ENCODE measurements at places on chromosomes 12 and 14.

DNA sequence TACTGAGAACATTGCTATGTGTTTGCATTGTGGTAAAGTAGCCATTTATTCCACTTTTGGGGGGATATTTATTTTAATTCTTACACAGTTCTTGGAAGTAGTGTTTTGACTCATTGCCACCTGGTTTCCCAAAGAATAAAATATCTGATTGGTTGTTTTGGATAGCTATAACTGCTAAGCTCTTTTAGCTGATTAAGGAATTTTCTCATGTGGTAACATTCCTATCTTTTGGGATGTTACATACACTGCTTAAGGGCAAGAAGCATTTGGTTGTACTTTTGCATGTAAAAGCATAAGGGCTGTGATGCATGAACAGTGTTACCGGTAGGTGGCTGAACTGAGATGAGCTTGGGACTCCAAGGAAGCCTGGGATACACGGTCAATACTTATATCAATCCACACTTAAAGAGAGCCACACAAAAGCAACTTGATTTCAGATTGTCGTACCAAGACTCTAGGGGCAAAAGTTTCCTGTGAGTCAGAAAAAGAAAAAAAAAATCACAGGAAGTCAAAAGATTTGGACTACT lies 71.4 kb upstream of the PRKD1 start:
- no peak for DNase-seq

DNA sequence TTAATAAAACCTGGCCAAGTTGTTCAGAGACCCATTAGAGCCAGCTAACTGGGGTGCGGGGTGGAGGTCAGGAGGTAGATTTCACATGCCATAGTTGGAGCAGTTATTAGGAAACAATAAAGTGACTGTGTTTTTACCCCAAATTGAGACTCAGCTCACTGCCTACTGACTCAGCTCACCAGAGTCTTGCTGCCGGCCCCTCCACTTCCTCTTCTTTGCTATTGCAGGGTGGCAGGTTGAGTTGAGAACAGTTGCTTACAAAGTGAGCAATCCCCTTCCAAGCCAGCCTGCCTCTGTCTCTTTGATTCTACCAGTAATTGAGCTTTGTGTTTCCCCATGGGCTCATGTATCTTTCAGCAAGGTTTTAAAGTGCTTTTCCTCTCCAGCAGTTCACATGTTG lies 12.9 kb downstream of the ST8SIA1 start:
- DNase-seq = peak; percentile 30

DNA sequence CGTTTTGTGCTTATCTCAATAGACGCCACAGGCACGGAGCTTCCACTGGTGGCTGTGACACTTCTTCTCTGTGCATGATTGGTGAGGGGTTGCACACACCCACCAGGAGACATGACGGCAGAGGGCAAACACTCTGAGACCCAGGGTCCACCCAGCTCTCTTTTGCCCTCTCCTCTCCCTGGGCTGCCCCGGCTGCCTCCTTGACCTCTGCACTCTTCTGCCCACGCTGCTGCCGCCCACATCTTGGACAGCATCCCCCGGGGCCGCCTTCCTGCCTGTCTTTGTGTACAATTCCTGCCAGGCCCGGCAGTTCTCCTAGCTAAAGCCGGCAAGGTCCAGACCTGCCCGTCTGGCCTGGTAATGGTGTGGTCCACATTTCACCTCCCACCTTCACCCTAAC lies 44.7 kb downstream of the DPF3 start:
- no peak for DNase-seq

GRCh38 chr14:35365130-35366055 lies 39.2 kb downstream of the NFKBIA start:
- DNase-seq = peak; percentile 66

GRCh38 chr14:21668377-21668776 lies 5.2 kb downstream of the OR4E1 start:
- DNase-seq = peak; percentile 9

DNA sequence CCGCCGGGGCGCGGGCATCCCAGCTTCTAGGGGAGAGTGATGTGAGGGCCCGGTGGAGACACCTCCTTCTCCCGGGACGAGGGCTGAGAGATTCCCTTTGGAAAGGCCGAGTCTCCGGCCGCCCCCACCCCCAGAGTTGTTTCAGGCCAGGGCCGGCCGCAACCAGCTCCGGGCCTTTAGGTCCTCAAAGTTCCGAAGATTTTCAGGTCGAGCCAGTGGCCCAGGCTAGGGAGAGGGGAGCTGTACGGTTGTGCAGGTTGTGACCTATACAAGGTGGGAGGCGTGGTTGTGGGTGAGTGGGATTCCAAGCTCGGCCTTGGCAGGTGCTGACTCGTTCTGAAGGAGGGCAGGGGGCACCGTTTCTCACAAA lies 18.4 kb upstream of the ANKRD33 start:
- DNase-seq = no peak

DNA sequence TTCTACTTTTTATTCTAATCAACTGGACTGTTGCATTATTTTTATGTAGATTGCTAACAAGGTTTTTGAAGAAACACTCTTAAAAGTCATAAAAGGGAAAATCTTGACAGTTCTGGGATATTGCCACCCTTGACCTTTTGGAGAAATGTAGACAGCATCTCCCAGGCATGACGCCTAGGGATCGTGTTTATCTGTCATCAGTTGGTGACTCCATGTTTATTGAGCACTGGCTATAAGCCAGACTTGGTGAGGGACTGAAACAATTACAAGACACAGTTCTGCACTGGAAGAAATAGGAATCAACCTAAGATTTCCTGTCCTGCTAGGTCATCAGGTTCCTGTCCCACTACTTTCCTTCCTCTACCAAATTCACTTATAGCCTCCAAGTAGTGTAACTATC lies 34.5 kb downstream of the HMGA2 start:
- DNase-seq = peak; percentile 46

- no peak for DNase-seq
These were observed 11.9 kb downstream of the SPRYD3 start for GRCh38 chr12:53067074-53067992.

- peak; percentile 38 for DNase-seq
These were observed 266.9 kb downstream of the KTN1 start for GRCh38 chr14:55846826-55847446.

GRCh38 chr12:88325076-88325815 lies 183.1 kb downstream of the TMTC3 start:
- peak; percentile 94 for DNase-seq

DNA sequence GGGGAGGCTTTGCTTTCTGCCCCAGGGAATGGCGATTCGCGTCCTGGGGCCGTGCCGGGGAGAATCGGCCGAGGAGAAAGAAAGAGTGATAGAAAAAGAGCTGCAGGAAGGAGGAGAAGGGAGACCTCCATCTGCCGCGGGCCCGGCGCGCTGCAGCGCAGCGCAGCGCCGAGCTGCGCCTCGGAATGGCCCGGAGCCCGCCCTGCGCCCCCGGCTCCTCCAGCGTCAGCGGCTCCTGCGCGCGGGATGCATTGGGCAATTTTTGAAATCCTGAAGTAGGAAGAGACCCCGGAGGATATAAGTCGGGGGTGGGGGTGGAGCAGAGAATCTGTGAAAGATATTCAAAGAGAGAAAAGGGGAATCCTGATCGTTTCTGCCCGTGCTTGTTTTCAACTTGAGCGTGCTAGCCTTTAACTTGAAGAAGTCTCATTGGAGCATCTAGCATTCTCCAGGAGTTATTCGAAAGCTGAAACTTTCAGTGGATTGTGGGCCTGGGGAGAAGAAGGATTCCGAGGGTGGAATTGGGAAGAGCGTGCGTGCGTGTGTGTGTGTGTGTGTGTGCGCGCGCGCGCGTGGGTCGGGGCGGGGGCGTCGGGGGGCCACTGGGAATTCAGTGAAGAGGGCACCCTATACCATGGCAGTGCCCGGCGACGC lies 441 bp downstream of the PDE3A start:
- DNase-seq = peak; percentile 36

- DNase-seq = no peak
These were observed 3.3 kb upstream of the TBC1D30 start for GRCh38 chr12:64821116-64821630.

DNA sequence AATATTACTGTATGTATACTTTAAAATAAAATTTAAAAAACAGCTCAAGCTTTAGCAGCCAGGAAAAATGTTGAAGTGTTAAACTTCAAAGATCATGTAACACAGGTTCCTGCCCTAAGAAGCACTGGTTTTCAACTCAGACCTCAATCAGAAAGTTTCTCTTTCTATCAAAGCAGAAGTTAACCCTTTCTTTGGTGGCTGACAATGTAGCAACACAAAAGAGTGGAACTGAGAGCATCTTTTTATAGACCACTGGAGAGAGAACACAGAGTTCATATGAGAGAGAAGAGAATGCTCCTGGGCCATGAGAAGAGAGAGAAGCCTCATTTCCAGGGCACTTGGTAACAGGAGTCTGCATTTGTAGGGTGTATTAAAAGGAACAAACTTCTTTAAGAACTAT lies 42.2 kb upstream of the KTN1 start:
- no peak for DNase-seq

- DNase-seq = peak; percentile 49
These were observed 198.3 kb upstream of the CPNE8 start for GRCh38 chr12:39103552-39104165.

DNA sequence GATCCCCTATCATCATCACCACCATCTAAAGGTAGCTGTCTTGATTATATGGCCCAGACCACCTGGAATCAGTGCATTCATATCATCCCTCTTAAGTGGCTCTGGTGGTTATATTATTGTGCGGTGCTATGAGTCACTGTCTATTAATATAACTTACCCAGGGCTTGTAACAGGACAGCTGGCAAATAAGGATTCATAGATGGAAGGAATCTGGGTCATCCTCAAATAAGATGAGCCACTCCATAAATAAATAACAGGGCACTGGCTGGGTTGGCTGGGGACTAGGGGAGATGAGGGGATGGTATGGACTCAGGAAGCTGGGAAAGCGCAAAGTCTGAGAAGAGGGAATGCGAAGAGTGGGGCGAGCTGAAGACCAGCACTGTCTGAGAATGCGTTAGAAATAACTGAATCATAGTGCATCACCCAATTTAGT lies 216.1 kb downstream of the NUAK1 start:
- DNase-seq = peak; percentile 87

- DNase-seq = no peak
These were observed at the start of gene RNASE7 for GRCh38 chr14:21041676-21042433. TSS of gene RNASE7 (plus strand) at chr14:21042362. CDS start at chr14:21042993, 631 bp downstream.

DNA sequence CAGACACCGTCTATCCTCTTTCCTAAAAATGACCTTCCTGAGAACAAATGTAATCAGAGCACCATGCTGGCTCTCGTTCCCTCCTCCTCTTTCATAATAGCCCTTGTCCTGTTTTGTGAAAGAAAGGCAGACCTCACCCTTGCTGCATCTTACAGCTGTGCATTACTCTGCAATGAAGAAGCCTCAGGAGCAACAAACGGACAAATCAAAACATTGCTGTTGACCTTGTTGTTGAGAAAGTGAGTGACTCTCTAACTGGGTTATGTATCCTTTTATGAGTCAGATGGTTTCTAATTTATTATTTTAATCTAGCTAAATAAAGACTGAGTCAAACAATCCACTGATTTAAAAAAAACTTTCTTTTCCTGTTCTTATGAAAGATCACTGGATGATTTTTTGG lies 180.9 kb downstream of the RPS29 start:
- no peak for DNase-seq

DNA sequence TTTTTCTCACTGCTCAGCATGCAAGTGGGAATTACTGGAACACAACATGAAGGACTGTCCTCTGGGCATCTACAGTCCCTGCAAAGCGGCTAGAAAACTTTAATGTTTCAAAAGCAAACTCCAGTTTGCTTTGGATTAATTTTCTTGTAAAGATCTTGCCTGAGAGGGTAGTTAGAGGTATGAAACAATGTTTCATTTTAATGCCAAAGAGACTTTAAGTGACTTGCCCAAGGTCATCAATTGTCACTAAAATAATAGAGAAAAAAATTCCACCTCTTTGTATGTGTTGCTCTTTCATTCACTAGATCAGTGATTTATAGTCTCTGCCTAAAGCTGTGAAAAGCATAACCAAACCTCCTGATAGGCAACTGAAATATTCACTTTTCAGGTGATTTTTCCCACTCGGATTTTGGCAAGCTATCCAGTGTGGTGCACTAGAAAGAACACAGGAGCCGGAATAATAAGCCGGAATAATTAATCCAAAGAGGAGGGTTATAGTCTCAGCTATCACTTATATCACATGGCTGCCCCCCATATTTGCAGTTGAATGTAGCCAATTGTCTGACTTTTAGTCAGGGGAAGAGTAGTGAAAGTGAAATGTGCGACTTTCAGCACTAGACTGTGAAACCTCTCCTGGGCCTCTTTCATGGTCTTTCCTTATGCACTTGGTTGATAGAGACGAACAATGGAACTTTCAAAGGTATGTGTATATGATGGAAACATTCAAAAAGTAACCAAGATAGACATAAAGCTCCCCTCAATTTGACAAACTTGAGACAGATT lies 107.7 kb downstream of the SLC6A15 start:
- no peak for DNase-seq

DNA sequence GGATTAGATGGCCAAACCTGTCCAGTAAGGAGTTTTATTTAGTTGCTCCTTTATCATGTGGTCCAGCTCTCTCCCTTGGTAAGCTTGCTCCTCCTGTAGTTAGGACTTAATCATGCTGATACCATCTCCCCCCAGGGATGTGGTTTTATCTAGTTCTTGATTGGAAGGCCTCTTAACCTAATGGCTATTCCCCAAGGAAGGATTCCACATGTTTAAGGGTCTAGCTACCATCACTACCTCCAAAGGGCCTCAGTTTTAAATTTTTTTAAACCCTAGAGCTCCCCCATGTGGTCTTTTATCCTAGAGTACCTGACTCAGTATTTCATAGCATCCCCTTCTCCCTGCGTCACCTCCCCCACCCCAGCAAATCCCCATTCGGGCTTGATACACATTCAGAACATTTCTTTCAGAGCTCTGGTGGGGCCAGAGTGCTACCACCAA lies 22.5 kb downstream of the MAP3K12 start:
- peak; percentile 46 for DNase-seq

GRCh38 chr12:52063082-52063924 lies 6.5 kb upstream of the ATG101 start:
- DNase-seq = no peak

- no peak for DNase-seq
These were observed 2.1 kb upstream of the RNASE13 start for GRCh38 chr14:21036751-21037150.

DNA sequence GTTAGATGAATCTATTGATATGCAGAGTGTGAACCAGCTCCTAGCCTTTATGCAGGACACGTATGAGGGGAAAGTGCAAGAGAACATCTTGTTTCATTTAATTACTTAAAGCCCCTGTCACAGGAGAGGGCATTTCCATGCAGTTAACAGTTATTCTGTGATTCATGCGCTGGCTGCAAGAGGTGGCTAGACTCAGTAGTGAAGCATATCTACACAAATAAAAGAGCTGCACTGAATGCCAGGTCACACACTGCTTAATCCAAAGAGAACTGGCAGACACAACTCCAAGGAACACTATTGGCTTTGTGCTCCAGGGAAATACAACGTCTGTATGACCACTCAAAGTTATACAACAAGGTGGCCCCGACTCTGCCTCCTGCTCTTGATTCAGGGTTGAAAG lies 394.1 kb downstream of the C12orf75 start:
- peak; percentile 57 for DNase-seq
